A549 (cell line): ENCODE measurements at places on chromosomes 12 and 14. TPM values are rescaled to one million over a fixed set of nuclear protein-coding genes. Genes with fewer than 3 reads are reported as not detected.

- DNase-seq, result no peak
These were observed 7.7 kb downstream of the SMIM41 start for GRCh38 chr12:52086944-52087835.

DNA sequence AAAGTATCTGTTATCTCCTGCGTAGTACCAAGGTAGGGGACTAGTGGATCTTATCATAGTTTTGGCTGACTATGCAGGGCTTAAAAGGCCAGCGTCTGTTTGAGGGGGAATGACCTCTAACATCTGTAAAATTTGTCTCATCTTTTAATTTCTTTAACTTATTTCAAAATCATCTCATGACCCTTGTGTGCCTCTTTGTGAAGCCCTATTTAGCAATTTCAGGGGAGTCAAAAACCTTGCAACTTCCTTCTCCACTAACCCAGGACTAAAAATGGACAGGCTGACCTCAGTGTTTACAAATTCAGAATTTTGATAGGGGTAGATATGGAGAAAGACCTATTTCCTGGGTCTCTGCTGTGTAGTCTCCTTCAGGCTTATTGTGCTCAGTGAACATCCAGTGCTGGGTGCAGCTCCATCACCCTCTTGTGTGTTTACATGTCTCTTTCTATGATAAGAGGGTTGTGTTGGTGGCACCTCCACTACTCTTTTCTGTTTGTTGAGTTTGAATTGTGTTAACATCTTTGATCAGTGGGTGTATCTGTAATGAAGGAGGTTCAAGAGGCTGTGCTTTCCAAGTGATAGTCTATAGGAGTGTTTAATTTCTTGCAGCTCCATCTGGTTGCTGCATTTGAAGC is 14.3 kb downstream of the NECAP1 start:
- DNase-seq, result no peak

- no peak for DNase-seq
These were observed 66.7 kb downstream of the CCER1 start for GRCh38 chr12:90888316-90888715.

DNA sequence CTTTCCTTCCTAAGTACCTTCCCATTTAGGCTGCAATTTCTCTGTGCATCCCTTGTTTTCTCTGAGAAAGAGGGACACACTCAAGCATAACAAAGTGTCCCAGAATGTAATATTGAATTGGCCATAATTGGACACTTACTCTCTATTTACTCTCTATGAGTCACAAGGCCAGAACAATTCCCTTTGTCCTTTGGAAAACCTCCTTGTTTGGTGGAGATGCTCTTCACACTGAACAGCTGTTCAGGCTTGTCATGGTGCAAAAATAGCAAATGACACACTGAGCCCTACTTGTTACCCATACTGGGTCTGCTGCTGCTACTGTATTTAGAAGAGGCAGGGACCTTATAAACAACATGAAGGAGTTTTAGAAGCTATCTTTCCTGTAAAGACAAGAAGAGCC is 1590.5 kb upstream of the TMEM132C start:
- no peak for DNase-seq

GRCh38 chr12:79983492-79983891 is 48.6 kb upstream of the PPP1R12A start:
- DNase-seq, result peak; percentile 53

DNA sequence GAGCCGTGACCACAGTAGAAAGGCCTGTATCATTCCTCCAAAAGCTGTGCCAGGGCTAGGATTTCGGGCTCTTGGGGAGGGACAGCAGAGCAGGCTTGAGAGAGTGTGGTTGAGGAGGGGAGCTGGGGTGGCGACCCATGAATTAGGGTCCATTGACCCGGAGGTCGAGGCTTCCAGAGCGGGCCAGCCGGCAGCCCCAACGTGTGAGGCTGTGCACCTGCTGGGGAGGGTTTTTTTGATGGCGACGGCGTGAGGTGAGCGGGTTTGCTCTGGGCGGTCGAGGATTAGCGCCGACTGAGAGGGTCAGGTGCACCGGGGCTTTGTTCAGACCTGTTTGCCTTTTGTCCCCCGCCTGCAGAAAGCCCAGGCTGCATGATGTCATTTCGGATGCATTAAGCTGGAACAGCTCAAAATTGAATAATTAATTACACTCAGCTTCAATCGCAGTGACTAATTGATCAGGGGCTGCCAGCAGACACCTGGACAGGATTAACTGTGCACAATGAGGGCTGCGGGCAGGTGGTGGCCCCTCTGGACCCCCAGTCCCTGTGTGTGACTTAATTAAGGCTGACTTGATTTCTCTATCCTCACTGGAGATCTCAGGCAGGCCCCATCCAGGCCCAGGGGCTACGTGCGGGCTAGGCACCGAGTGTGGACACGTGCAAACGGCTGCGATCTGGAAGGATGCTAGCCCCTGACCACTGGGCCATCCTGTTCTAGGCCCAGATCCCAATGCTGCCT is 42.1 kb upstream of the MEG3 start:
- no peak for DNase-seq

ACOT6 gene
- not detected in 3 replicates for polyA plus RNA-seq

DNA sequence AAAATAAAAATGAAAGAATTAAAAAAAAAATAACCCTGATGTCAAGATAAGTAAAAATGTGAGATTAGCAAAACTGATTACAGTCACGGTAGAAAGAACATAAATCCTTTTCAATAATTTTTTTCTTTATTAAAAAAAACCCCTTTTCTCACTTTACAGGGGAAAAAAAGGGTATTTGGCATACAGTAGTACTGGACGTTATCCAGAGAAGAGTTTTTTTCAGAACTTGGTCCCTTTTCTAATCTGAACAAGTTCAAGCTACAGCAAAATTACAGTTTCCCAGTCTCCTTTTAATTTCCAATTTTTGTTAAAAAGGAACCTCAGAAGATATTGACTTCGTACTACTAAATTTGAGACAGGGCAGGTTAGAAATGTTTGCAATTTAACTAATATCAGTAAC is 134.7 kb upstream of the DCN start:
- no peak for DNase-seq

DNA sequence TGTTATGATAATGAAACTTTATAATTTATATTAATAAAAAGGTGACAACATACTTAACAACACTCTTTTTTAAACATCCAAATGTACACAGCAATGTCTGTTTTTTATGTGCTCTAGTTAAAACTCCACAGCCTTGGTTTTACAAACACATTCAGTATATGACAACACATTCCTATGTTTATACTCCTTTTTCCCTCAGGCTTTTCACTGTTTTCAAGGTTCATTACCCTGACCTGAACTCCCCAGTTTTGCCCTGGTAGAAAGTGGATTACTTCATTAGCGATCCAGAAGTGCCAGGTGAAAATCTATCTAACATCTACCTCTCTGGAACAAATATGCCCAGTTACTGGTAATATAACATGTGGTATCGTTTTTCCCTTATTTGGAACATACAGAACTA is 340.2 kb upstream of the DDHD1 start:
- no peak for DNase-seq

DNA sequence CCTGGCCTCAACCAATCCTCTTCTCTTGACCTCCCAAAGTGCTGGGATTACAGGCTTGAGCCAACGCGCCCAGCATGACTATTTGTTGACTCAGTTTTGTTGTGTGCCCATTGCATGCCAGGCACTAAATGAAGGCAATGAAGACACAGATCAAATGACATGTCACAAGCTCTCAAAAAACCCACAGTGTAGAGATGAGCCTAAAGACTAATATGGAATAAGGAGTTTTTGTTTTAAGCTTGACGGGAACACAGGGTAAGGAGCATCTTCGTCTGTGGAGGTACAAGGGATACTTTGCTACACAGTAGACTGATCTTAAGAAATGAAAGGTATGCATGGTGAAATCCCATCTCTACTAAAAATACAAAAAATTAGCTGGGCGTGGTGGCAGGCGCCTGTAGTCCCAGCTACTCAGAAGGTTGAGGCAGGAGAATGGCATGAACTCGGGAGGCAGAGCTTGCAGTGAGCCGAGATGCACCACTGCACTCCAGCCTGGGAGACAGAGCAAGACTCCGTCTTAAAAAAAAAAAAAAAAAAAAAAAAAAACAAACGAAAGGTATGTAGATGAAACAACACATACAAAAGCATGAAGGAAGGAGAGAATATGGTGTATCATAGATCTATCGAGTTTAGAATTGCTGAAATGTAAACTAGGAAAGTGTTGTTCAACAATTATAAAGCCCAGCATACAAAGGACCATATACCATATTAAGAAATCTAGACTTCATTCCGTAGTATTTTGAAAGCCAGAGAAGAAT is 122.1 kb upstream of the PTPRB start:
- DNase-seq, result no peak

OR10G2 gene
- polyA plus RNA-seq, result not detected in 3 replicates

DNA sequence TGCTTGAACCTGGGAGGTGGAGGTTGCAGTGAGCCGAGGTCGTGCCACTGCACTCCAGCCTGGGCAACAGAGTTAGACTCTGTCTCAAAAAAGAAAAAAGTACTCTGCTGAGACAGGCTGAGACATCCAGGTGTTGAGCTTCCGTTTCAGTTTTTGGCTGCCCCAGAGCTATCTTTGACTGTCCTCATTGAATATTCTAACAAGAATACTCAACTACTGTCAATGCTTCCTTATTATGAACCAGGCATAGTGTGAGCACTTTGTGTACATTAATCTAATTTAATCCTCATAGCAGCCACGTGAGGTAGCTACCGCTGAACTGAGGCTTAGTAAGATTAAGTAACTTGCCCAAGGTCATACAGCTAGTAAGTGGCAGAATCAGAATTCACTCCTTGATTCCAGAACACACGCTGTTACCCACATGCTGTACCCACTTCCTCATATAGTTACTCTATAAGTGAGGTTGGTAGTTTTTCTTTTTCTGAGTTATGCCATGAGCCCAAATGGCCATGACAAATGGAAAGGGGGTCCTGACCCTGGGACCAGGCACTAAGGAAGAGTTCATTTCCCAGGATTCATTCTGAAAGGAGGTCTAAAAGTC is 11.3 kb downstream of the ALDH1L2 start:
- no peak for DNase-seq

DNA sequence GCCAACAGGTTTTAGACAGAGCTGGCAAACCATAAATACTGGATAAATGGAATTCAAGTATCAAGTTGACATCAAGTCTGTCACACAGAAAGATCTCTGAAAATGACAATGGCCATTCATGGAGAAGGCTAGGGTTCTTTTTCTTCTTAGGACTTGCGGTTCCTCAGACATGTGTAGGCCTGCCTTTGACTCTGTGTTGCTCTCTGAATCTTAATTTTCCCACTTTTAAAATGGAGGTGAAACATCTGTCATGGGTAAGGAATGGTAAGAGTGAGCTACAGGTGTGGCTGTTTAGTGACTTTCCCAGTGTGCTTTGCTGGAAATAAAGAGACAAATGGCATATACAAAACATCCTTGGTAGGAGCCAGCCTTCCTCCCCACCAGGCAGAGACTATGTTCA is 79.2 kb downstream of the PTCSC3 start:
- no peak for DNase-seq

GRCh38 chr12:95096852-95097251 is 23.4 kb upstream of the NR2C1 start:
- no peak for DNase-seq

DNA sequence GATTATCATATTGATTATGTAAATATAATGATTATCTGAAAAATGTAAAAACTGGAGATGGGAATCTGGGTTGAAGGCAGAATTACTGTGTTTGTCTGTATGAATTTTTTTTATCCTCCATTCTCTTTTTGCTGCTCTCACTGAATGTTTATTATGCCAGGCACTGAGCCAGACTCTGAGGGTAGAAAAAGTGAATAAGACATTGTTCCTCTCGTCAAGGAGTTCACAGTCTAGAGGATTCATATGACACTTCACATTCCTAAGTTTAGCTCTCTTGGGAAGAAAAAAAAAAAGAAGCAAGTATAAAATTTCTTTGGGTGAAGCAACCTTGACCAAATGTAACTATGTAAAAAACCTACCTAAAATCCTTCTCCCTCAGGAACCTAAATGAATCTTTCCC is 120.9 kb upstream of the LMO3 start:
- no peak for DNase-seq

USP44 gene
- 0.50 to 0.66 TPM (median 0.59 TPM) in 3 replicates for polyA plus RNA-seq

GRCh38 chr14:93305725-93306418 is 27.0 kb downstream of the BTBD7 start:
- DNase-seq, result no peak

- no peak for DNase-seq
These were observed 997.8 kb downstream of the NRXN3 start for GRCh38 chr14:79167957-79168356.

GRCh38 chr14:55340482-55340881 is 69.3 kb downstream of the FBXO34 start:
- DNase-seq, result no peak

- DNase-seq, result no peak
These were observed 174.8 kb downstream of the ADGRD1 start for GRCh38 chr12:131128556-131128955.

- no peak for DNase-seq
These were observed 2.3 kb downstream of the TCL1A start for GRCh38 chr14:95711476-95712176.

DNA sequence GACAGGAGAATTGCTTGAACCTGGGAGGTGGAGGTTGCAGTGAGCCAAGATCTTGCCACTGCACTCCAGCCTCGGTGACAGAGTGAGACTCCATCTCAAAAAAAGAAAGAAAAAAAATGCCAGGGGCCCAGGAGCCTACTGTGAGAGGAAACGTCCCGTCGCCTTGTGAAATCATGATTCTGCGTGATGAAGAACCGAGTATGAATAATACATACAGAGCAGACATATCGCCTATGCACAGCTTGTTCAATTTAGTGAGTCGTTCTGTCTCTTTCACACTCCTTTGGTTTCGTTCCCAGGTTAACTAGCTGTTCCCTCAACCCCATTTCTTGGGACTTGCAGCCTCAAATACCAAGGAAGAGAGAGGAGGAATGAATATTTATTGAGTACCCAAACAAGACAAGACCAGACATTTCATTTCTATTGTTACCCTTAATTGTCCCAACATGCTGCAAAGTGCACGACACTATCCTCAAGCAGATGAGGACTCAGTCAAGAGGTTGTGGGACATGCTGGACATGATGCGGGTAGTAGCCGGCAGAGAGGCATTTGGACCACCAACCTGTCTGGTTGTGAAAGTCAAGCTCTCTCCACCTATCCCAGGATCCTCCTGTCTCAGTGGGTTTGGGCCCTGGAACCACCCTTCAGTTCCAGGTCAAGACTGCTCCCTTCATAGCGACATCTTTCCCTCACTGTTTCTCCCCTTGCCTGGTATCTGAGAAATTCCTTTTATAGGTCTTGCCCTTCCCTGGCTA is 8.6 kb upstream of the CD27 start:
- no peak for DNase-seq

- DNase-seq, result no peak
These were observed 1027.6 kb downstream of the BCL11B start for GRCh38 chr14:98244162-98244948.

RHOJ gene
- polyA plus RNA-seq, result not detected in 3 replicates

MGST1 gene
- 869 to 949 TPM (median 919 TPM) in 3 replicates for polyA plus RNA-seq

GRCh38 chr12:26162905-26163304 is 32.5 kb upstream of the SSPN start:
- DNase-seq, result no peak

AHSA1 gene
- 307 to 334 TPM (median 308 TPM) in 3 replicates for polyA plus RNA-seq

- DNase-seq, result no peak
These were observed 68.6 kb downstream of the FIGNL2 start for GRCh38 chr12:51779876-51780275.

- no peak for DNase-seq
These were observed 204.5 kb downstream of the MON2 start for GRCh38 chr12:62670986-62671720.

KRT73 gene
- polyA plus RNA-seq, result not detected in 3 replicates
